ENCODE measurements at places on chromosomes 5 and 9. TPM values are rescaled to one million over a fixed set of nuclear protein-coding genes. Genes with fewer than 3 reads are reported as not detected.

The GGTA1 gene
- 2.0 TPM for total RNA-seq

The YIPF5 gene
- 45.0 TPM for total RNA-seq

The ASS1 gene
- total RNA-seq: 271 TPM

The SLC6A7 gene
- 0.10 TPM for total RNA-seq

The SPATA31A5 gene
- total RNA-seq: not detected

The ZNG1C gene
- total RNA-seq: 67.6 TPM

GRCh38 chr5:104347119-104347708, 784.6 kb upstream of the NUDT12 start:
- DNase-seq: no peak

GRCh38 chr5:171477666-171478065, 58.2 kb downstream of the FGF18 start:
- no peak for DNase-seq

The SLC34A3 gene
- not detected for total RNA-seq

GRCh38 chr5:32476891-32477290, 32.4 kb upstream of the ZFR start:
- no peak for DNase-seq

DNA sequence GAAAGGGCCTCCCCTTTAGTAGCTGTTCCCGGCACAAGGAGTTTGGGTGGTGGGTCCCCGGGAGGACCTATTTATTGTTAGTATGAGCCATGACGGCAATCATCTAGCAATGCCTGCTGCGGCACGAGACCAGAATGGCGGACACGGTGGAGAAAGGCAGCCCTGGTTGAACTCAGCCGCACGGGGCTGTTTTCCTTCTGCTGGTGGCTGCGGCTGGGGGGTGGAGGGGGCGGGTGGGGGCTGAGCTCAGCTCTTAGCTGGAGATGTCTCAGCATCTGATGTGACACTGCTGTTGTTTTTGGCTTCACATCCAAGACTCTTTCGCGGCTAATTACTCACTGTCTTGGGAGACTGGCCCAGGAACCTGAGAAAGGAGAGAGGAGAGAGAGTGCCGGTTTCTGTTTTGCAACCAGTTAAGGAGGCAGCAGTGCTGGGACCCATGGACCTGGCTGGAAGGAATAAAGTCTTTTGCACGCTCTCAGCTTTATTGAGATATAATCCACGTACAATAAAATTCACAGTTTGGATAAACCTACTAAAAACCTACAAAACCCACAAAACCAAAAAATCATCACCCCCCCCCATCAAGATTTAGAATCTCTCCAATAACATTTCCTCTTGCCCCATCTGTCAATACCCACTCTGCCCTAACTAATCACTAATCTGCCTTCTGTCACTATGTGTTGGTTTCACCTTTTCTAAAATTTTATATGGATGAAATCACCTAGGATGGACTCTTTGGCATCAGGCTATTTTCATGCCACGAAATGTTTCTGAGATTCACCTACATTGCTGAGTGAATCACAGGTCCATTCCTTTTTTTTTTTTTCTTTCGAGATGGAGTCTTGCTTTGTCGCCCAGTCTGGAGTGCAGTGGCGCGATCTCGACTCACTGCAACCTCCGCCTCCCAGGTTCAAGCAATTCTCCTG, 81.8 kb upstream of the NEURL1B start:
- peak; percentile 74 for DNase-seq
